ENCODE measurements at places on chromosomes 16 and 17.
A peak's percentile ranks its signal among the peaks of the same experiment; 100 is the strongest.

- peak; percentile 73 for DNase-seq
These were observed 2.2 kb upstream of the ATP6V0A1 start for GRCh38 chr17:42456223-42457106.

GRCh38 chr17:31550389-31551056 is 159.0 kb downstream of the RAB11FIP4 start:
- no peak for DNase-seq

- DNase-seq: no peak
These were observed 17.3 kb downstream of the TAC4 start for GRCh38 chr17:49830605-49831004.

GRCh38 chr17:32256701-32257019 is 9.0 kb upstream of the RHBDL3 start:
- DNase-seq: no peak

- no peak for DNase-seq
These were observed 38.2 kb upstream of the ARL6IP1 start for GRCh38 chr16:18839555-18839954.
